T-helper 17 cell (primary cell): ENCODE measurements at places on chromosomes 2 and 18.

DNA sequence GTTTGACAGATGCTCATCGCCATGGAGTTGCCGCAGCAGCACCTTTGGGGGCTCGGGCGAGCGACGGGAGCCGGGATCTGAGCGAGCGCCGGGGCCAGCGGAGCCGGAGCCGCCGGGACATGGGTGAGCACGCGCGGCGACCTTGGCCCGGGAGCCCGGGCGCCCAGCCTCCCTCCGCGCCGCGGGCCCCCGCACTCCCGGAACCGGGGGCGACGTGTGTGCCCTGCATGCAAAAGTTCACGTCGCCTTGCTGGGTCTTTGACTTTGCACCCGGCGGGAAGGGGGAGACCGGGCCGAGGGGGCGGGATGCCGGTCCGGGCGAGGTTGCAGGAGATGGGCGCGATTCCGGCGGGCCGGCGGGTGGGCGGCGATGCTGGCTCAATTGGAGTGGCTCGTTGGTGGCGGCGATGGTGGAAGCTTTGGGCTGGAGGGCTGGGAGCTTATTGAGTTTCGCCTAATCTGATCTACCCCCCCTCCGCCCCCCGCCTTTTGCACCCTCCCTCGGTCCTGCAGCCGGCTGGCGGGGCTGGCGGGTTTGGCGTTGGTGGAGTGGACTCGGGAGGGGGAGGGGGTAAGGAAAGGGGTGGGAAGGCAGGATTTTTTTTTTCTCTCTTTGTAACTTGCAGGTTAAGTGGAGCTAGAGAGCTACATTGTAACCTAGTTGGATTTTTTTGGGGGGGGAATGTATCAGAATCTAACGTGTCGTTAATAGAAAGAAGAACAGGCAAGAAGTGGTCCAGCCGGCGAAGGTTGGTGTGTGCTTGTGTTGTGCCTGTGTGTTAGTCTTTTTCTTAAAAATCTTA, at the start of gene SETBP1:
SETBP1 (plus strand) TSS at position 616 of the 803 bp plus-strand sequence. CDS start 20,459 bp downstream, outside the sequence.
- DNase-seq, result no peak

DNA sequence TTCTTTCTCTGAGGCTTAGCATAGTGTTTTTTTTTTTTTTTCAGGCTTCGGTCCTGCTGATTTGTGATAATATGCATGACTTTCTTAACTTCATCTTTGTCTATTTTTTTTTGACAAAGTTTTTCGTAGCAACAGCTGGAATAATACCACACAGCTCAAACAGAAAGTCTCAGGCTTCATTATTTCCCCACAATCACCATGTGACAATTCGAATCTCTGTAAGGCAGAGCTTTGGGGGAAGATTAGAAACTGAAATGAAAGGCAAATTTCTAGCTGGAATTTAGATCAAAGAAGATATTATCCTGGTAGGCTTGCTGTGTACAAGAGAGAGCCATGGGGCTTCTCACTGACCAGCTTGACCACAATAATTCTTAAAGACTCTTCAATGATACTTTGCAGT, 12.2 kb upstream of the CD28 start:
- no peak for DNase-seq

DNA sequence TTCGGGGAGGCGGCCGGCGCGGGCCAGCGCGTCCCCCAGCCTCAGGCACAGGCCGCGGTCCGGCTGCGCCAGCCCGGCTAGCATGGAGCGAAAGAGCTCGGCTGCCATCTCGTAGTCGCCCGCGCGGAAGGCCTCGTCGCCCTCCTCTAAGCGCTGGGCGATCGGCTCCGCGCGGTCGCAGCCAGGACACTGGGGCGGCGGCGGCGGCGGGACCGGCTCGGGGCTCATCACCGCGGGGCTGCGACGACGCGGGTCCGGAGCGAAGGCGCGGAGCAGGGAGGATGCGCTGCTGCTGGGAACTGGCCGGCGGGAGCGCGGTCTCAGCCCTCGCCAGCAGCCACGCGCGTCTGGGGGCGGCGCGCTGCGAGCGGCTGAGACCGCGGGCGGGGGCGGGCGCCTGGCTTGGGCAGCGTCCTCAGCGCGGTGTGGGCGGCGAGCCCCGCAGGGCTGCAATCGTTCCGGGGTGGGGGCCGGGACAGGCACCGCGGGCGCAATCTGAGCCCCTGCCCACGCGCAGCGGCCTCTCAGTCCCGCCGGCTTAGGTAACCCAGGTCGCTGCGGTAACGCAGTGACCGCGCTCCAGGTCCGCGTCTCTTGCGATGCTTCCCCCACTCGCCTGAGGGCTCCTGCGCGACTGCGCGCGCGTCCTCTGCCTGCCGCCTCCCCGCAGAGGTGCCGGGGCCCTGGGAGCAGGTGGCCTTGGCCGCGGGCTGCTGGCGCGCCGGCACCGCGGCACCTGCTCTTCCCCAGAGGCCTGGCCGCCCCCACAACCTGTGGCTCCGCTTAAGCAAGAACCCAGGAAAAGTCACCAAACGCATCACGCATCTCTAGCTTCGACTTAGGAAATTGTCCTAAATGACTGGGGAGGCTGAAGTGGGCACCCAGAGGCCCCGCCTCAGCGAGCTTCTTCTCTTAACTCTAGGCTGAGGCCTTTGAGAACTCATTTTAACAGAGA, at the start of gene LONRF2:
LONRF2 (minus strand) TSS at position 636 of the 955 bp plus-strand sequence; CDS start at position 228, 408 bp downstream.
- no peak for DNase-seq

DNA sequence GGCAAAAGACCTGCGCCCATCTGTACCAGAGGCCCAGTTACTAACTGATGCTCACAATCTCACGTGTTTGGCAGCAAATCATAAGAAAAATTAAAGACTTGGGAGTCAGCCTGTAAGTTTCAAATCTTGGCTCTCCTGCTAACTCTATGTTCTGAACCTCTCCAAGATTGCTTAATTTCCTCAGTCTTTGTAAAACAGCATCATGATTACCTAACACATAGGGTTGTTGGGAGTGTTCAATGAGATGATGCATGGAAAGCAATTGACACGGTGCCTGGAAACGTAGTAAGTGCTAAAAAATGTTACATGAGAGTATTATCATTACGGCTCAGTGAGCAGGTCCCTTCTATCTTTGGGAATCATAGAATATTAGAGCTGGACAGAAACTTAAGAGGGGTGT, 497.6 kb upstream of the TCF4 start:
- DNase-seq, result no peak

DNA sequence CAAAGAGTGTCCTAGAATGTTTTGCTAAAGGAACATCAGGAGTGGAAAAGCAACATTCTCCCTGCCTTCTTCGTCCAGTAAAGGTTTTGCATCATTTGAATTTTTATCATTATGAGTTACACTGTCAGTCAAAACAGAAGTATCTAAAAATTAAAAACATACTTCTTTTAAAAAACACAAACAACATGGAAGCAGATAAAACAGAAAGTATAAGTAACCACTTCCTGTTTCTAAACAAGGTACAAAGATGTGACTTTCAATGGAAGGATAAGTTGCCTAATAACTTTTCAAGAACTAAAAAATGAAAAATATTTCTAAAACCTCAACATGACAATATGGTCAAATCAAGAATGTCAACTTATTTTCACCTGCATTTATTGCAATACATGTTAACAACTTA, 158.2 kb downstream of the STK39 start:
- no peak for DNase-seq

DNA sequence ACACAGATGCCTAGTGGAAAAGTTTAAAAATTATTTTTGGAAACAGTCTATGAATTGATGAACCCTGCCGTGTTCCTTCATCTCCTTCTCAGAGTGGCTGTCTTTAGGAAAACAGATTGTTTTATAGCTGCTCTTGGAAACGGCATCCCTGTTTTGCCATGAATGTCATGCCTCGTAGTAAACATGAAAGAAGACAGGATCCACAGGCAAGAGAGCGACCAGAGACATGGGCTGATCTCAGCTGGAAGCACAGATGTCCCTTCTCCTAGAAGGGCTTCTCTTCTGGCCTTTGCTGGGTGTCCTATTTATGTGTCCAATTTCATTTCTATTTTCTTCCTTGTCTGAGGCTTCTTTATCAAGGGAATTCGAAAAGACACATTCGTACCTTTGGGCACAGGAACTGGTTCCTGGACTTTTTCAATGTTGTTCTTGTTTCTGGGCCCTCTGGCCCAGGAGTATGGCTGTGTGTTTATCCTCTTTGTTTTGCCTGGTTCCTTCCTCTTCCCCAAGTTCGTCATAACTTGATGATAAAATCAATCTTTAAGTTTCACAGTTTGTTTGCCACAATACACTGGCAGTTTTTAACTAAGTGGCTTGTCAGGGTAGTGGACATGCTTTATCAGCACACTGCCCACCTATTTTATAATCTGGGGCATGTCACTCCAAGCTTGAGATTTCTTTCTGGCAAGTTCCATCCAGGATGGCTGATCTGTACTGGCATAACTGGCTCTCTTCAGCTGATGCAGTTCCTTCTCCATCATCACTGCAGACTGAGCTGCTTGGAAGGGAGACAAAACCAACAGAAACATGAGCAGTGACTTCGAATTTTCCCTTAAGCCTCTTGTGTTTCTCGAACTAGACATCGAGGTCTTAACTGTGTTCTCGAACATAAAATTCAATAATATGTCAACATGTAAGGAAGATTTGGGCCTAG, 63.2 kb upstream of the MGAT4A start:
- no peak for DNase-seq

GRCh38 chr2:12456293-12457106, 260.2 kb upstream of the TRIB2 start:
- DNase-seq, result peak; percentile 21

GRCh38 chr2:105394951-105395611, 3.8 kb downstream of the FHL2 start:
- no peak for DNase-seq

- DNase-seq, result no peak
These were observed 479 bp downstream of the RNMT start for GRCh38 chr18:13726972-13727331.

- no peak for DNase-seq
These were observed 80.9 kb downstream of the AQP4 start for GRCh38 chr18:26784599-26784998.

GRCh38 chr2:73503992-73504570, 118.4 kb downstream of the ALMS1 start:
- no peak for DNase-seq

- DNase-seq, result no peak
These were observed 107.3 kb downstream of the USP34 start for GRCh38 chr2:61363580-61363979.

DNA sequence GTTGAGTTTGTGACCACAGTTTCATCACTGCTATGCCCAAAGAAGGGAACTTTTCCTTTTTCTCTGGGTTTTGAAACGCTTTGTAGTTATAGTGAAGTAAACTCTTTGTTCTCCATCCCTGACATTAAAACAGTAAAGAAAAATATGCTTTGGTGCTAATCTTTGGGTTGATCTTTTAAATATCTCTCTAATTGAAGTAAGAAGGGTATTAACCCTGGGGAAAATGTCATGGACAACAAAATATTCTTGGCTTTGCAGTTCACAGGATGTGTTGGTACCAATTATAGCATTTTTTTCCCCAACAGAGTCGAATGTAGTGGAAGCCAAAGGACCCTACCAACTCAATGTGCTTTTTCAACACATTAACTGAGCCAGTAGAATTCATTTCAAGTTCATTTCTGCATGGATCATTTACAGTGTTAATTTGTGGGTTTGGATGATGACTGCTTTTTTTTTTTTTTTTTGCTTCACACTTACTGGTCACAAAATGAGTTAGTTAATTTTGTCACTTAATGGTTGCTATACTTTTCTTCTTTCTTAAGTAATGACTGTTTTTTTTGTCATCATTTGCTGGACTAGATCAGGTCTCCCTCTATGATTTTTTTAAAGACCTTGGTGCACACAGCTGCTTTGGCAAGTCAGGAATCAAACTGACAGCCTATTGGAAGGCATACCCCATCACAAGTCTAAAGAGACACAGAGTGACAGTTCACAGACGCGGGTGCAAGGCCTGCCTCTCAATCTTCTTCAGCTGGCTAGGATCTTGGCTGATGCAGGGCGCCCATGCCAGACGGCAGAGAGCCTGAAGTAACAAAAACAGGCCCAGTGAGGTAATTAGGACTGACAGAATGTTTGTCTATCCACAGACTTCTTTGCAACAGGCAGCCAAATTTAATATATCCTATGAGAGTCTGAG, 98.8 kb upstream of the MMADHC start:
- DNase-seq, result no peak

GRCh38 chr2:12816379-12817306, 99.9 kb downstream of the TRIB2 start:
- DNase-seq, result no peak

- no peak for DNase-seq
These were observed 52.1 kb downstream of the SLC4A3 start for GRCh38 chr2:219679571-219679970.

- no peak for DNase-seq
These were observed 63.5 kb downstream of the EMILIN2 start for GRCh38 chr18:2910261-2910660.

DNA sequence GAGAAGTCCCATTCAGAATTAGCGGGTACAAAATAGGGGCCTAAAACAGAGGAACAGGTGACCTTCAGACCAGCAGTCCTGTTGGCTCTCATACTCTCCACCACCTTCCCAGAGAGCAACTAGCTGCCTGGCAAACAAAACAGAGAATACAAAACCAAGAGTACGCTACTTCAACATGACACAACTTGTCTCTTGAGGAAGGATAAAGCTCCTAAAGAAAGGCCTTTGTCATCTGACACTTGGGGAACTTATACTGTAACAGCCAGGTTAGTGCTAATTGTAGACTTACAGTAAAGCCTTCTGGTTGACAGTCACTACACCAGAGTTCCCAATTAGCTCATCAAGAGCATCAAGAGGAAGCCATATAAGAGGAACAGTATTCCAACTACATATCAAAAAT, 282.1 kb upstream of the NT5C1B start:
- DNase-seq, result no peak

- DNase-seq, result no peak
These were observed 543.0 kb upstream of the TNP1 start for GRCh38 chr2:217402761-217403383.

DNA sequence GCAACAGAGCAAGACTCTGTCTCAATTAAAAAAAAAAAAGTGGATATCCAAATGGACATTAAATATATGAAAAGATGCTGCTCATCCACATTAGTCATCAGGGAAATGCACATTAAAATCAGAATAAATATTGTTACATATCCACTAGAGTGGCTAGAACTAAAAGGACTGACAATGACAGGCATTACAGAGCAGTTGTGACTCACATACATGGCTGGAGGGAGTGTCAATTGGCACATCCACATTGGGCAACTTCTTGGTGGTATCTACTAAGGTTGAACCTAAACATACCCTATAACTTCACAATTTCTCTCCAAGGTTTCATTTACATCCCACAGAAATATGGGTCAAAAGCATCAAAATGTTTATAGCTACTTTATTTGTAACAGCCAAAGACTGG, 14.0 kb upstream of the DNER start:
- DNase-seq, result no peak

DNA sequence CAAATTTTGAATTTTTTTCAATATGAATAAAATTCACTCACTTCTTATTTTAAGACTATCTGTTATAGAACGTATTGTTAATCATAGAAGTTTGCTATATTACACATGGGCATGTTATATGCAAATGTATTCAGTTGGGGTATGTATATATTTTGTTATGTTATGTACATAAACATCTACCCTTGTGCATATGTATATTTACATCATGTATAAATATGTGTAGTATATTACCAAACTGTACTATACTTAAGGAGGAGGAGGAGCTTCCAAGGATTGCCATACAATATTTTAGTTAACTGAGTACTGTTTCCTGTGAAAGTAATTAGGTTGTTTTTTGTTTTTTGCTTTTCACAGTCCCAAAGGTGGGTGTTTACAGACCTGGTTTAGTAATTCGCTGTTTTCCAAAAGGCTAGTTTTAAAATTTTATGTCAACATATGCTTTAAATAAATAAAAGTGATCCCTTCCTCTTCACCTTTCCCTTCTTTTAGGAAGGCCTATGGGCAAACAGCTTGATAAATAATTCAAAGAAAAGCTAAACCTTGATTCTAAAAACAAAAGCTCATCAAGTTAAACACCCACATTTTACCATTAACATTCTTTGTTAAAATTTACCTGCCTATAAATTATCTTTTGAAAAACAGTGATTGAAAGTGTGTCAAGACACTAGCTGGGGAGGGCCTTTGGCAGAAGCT, 12.9 kb upstream of the POU3F3 start:
- no peak for DNase-seq
